Endothelial cell of umbilical vein (primary cell): ENCODE measurements at places on chromosomes 2 and 18. TPM values are rescaled to one million over a fixed set of nuclear protein-coding genes. Genes with fewer than 3 reads are reported as not detected.

UPP2 gene
- not detected in 2 replicates for total RNA-seq

MPP4 gene
- 7.6 and 9.7 TPM in 2 replicates for total RNA-seq

HOXD4 gene
- 11.5 and 13.7 TPM in 2 replicates for total RNA-seq

EML4 gene
- 30.8 and 32.0 TPM in 2 replicates for total RNA-seq
